Stimulated activated CD8-positive, alpha-beta memory T cell treated with anti-CD3 and anti-CD28 coated beads, Interleukin-2, amount 100 ng/mL, for 1 hour (primary cell): ENCODE measurements at places on chromosomes 5 and 9.

DNA sequence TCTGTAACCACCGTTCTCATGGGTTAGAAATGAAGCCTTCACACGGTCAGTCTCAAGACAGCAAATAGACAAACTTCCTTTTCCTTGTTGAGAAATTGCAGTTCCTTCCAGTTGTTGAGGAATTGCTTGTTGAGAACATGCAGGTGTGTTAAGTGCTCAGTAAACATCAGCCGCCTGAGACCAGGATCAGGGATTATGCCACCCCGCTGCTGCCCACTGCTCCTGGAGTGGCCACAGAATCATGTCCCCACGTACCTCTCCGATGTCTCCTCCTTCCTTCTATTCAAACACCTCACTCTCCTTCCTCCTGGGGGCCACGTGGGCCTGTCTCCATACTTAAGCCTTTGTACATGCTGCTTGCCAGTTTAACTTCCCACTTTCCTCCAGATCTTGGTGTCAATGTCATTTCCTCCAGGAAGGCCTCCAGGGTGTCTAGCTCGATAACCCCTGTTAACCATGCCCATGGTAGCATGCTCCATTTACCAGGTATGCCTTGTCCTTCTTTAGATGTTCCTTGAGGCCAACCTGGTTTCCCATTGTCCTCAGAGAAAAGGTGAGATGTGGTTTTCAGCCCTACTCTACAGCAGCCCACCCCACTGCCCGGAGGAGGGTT, 33.8 kb upstream of the RPL26L1 start:
- no peak for DNase-seq

DNA sequence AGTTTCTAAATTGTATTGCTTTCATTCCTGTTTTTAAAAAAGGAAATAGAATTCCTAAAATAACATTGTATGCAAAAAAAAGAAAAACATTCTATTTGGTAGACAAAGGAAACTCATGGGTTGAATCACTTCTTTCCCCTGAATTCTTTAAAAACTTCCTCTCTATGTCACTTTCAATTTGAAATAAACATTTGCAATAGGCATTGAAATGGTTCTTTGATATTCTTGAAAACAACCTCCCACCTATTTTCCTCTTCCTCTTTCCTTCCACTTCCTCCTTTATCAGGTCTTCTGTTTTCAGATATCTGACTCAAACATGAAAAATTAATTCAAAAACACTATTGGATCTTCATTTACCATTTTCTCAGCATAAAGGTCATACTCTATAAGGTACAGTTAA, 442.0 kb upstream of the MEF2C start:
- no peak for DNase-seq

DNA sequence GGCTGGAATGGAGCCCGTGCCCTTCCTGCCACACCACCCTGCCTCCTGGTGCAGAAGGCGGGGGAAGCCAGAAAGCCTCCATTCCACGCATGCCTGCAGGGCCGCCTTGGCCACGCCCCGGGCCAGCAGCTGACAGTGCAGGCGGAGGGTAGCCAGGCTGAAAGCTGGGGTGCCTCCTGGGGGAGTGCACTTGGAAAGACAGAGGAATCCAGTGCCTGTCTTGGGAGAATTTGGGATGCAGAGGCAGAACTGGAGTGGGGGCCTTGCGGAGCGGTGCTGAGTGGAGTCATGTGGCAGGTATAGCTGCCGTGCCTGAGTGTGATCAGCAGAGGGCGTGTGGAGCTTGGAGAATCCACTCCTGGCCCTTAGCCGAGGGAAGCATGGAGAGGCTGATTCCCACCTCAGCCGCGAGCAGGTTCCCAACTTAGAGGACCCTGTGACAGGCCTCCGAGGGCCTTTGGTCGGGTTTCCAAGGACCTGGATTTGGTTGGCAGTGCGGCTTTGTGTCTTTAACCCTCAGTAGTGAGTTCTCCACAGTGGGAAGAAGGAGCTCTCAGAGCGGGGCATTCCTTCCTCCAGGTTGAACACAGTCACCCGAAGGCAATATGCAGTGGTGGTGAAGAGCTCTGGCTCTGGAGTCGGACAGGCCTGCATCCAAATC, 9.1 kb upstream of the URM1 start:
- peak; percentile 34 for DNase-seq

GRCh38 chr9:108474356-108474755, 381.4 kb downstream of the ACTL7B start:
- DNase-seq = no peak

DNA sequence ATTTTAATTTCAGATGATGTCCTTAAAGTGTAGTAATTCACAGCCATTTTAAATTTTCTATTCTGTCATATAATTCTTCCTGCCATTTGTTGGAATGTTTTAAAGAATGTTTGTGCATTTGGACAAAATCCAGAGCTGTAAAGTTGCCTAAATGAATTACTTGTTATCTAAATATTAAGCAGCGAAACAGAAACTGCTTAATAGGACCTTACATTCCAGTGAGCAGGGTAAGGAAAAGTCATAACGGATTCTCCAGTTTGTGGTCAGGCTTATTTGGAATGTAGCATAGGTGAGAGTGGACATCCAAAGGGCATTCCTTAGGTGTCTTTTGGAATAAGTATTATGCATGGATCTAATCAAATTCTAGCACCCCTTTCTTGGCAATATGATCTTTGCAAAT, 410.4 kb upstream of the PTPRD start:
- DNase-seq = no peak
